ENCODE measurements at places on chromosomes 12 and 14. TPM values are rescaled to one million over a fixed set of nuclear protein-coding genes. Genes with fewer than 3 reads are reported as not detected.
A peak's percentile ranks its signal among the peaks of the same experiment; 100 is the strongest.

ALDH1L2 gene
- 0.10 TPM for total RNA-seq

DNA sequence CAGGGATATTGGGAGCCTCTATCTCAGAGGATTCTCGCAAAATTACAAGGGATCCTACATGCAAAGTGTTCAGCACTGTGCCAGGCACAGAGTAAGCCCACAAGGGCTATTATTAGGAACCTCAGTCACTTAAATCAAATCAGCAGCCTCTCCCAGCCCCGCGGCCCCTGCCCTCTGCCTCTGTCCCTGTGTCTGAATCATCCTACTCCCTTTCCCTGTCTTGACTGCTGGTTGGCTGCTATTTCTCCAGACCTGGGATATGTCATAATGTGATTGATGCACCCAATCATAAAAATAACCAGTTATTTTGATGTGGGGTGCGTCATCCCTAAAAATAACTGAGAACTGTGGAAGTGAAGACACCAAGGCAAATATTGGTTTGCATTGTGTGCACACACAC, 176.3 kb downstream of the KSR2 start:
- DNase-seq = no peak
- no peaks in the 10 kb centered on the region for H3K36me3 ChIP-seq
- H3K27ac ChIP-seq = no peak overlapping the region
- H3K4me1 ChIP-seq = no peaks in the 10 kb centered on the region

GRCh38 chr14:53183056-53183455, 29.9 kb upstream of the DDHD1 start:
- H3K4me3 ChIP-seq = no peak overlapping the region
- DNase-seq = no peak
- peaks cover 3% of the 10 kb centered on the region for H3K4me1 ChIP-seq
- H3K27me3 ChIP-seq = peaks cover 2% of the 10 kb centered on the region

- H3K4me1 ChIP-seq = peaks cover 21% of the 10 kb centered on the region
- DNase-seq = no peak
- peak overlapping the region; percentile 64 for H3K4me3 ChIP-seq
Measured at GRCh38 chr12:65825183-65825506, 862 bp downstream of the HMGA2 start.

- no peak overlapping the region for H3K4me3 ChIP-seq
- H3K27ac ChIP-seq = no peak overlapping the region
- peaks cover 20% of the 10 kb centered on the region for H3K4me1 ChIP-seq
- peaks cover 34% of the 10 kb centered on the region for H3K27me3 ChIP-seq
Measured at GRCh38 chr14:54689928-54690327, 123.0 kb downstream of the SAMD4A start.

TAS2R13 gene
- 1.0 TPM for total RNA-seq

- H3K4me1 ChIP-seq = no peaks in the 10 kb centered on the region
- no peak overlapping the region for H3K4me3 ChIP-seq
- H3K27ac ChIP-seq = no peak overlapping the region
- no peak for DNase-seq
- no peaks in the 10 kb centered on the region for H3K27me3 ChIP-seq
- H3K36me3 ChIP-seq = no peaks in the 10 kb centered on the region
Measured at GRCh38 chr12:70508178-70508577, 129.1 kb downstream of the PTPRB start.

CPSF2 gene
- 74.4 TPM for total RNA-seq

LMO3 gene
- not detected for total RNA-seq

LRR1 gene
- total RNA-seq = 45.5 TPM

DNA sequence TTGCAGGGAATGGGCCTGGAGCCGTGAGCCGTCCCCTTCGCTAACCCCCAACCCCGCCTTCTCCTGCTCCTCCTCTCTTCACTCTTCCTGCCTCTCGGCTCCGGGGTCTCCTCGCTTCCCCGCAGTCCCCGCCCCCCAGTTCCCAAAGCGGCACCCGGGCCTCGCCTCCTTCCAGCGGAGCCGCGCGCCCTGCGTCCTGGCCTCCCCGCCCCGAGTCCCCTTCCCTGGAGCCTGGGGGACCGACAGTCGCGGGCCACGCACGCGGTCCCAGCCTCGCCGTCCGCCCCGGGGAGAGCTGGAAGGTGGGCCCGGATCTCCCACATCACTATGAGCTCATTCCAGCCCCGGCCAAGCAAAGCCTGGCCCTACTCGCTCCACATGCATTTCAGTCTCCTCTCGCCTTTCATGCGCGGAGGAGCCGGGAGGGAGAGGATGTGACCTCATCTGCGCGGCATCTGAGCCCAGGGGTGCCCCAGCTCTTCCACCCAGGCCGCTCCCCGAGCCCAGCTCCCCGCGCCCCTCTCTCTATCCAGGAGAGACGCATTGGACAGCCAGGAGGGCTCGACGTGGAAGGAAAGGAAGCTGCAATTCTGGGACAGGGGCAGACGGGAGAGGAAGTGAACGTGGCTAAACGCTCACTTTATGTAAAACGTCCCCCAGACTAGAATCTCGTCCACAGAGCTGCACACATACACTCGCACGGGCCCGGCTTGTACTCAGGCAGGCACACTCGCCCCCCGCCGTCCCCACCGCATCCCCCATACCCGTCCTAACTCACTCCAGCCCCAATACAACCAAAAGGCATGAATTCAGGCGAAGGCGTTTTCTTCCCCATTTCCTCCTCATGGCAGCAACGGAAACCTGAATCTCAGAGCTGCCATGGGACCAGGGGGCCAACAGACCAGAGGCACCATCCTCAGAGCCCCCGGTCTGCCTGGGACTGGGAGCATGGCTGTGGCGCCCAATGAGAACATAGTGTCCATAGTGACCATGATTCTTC, 108.7 kb upstream of the CCND2 start:
- peak overlapping the region; percentile 94 for H3K27ac ChIP-seq
- DNase-seq = peak; percentile 68
- no peaks in the 10 kb centered on the region for H3K27me3 ChIP-seq
- H3K4me3 ChIP-seq = peak overlapping the region; percentile 75
- H3K4me1 ChIP-seq = peaks cover 52% of the 10 kb centered on the region

DNA sequence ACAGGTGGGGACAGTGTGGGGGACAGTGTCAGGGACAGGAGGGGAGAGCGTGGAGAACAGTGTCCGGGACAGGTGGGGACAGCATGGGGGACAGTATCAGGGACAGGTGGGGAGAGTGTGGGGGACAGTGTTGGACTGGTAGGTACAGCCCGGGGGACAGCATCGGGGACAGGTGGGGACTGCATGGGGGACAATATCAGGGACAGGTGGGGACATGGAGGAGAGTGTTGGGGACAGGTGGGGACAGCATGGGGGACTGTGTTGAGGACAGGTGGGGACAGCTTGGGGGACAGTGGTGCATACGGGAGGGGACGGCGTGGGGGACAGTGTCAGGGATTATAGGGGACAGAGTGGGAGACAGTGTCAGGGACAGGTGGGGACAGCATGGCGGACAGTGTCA, 212.3 kb downstream of the TMEM121 start:
- no peak overlapping the region for H3K27ac ChIP-seq
- no peaks in the 10 kb centered on the region for H3K4me1 ChIP-seq
- H3K36me3 ChIP-seq = no peaks in the 10 kb centered on the region
- no peak overlapping the region for H3K4me3 ChIP-seq
- no peak for DNase-seq
- H3K27me3 ChIP-seq = no peaks in the 10 kb centered on the region

- H3K4me3 ChIP-seq = peak within 1 kb of the TSS; percentile 86
- no peaks in the 10 kb centered on the region for H3K27me3 ChIP-seq
- H3K36me3 ChIP-seq = peaks cover 50% of the 10 kb centered on the region
- peaks cover 81% of the 10 kb centered on the region for H3K4me1 ChIP-seq
- peak within 1 kb of the TSS; percentile 98 for H3K27ac ChIP-seq
- DNase-seq = peak; percentile 91
Measured at GRCh38 chr12:104303538-104304151, at the start of gene EID3. Gene EID3, plus strand, starts transcription at chr12:104303739. Its CDS starts 196 bp downstream, at chr12:104303935.

DNA sequence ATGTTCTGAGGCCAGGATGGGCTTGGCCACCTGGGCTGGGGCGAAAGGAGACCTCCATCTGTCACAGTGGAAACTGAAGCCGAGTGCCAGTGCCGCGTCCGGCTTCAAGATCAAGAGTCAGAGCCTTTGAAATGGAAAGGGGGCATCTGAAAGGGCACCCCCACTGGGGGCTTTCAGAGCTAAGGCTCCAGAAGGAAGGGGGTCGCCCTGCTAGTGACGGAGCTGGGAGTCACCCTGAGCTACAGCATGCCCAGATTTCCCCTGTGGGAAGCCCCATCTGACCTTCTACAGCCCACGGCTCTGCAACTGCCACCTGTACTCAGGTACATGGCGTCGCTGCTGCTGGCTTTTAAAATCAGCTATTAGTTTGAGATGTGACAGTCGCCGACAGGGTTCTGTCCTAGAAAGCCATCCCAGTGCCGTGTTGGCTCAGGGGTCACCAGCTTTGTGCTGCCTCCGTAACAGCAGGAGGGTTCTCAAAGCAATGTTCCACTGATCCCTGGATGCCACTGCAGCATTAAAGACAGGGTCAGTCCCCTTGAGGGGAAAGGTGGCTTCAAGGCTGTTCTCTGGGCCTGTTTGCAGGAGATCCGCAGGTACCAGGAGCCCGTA, 31.5 kb downstream of the CCNK start:
- H3K4me3 ChIP-seq = no peak overlapping the region
- no peak for DNase-seq
- peaks cover 14% of the 10 kb centered on the region for H3K36me3 ChIP-seq
- H3K27me3 ChIP-seq = no peaks in the 10 kb centered on the region

DNA sequence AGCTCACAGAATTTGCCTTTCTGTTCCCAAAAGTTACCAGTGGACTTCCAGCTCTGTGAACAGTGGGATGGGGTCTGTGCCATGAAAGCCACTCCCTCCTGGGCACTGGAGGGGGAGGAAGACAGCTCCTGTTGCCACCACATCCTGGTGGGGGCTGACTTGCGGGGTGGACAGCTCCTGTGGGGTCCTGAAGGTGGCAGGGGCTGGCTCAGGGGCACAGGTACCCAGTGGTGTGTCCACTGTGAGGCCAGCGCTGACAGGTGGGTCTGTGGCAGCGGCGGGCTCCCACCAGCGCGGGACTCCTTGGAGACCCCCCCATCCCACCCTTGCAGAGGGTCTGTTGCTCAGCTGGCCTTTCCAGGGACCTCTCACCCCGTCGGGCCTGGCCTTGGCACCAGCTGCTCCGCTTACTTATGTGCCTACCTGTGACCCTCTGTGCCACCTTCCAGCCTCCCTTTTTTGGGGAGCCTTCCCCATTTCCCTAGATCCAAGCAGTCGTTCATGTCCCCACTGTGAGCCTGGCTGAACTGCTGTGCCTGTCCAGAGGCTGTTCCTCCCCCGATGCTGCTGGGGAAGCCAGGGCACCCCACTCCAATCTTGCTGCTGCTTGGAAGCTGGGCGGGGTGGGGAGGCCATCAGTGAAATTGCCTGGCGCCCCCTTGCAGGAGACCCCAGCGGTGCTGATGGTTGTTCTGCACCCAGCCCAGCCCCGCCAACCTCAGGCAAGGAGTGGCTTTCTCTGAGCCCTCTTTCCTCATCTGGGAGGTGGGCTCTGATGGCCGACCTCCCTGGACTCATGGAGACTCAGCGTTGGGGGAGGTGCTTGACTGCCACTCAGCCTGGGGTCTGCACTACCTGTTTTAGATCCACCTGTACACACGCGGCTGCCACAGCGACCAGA, 2.2 kb downstream of the TEDC1 start:
- H3K27me3 ChIP-seq = no peaks in the 10 kb centered on the region
- H3K36me3 ChIP-seq = peaks cover 12% of the 10 kb centered on the region
- peaks cover 21% of the 10 kb centered on the region for H3K4me1 ChIP-seq

- no peak for DNase-seq
- no peak overlapping the region for H3K27ac ChIP-seq
- peaks cover 6% of the 10 kb centered on the region for H3K4me1 ChIP-seq
- peaks cover 36% of the 10 kb centered on the region for H3K27me3 ChIP-seq
- no peak overlapping the region for H3K4me3 ChIP-seq
- H3K36me3 ChIP-seq = peaks cover 2% of the 10 kb centered on the region
Measured at GRCh38 chr12:117972301-117972700, 3.5 kb upstream of the KSR2 start.

PIWIL1 gene
- not detected for total RNA-seq

- no peak overlapping the region for H3K27ac ChIP-seq
- H3K4me1 ChIP-seq = peaks cover 9% of the 10 kb centered on the region
- H3K4me3 ChIP-seq = no peak overlapping the region
- no peak for DNase-seq
- H3K36me3 ChIP-seq = no peaks in the 10 kb centered on the region
- H3K27me3 ChIP-seq = peaks cover 6% of the 10 kb centered on the region
Measured at GRCh38 chr14:105534586-105534985, 8.2 kb downstream of the TMEM121 start.

NOXRED1 gene
- 0.22 TPM for total RNA-seq

GRCh38 chr14:68012871-68013270, 193.3 kb downstream of the RAD51B start:
- no peak for DNase-seq
- H3K27ac ChIP-seq = no peak overlapping the region
- no peaks in the 10 kb centered on the region for H3K36me3 ChIP-seq
- no peaks in the 10 kb centered on the region for H3K4me1 ChIP-seq
- no peak overlapping the region for H3K4me3 ChIP-seq

DNA sequence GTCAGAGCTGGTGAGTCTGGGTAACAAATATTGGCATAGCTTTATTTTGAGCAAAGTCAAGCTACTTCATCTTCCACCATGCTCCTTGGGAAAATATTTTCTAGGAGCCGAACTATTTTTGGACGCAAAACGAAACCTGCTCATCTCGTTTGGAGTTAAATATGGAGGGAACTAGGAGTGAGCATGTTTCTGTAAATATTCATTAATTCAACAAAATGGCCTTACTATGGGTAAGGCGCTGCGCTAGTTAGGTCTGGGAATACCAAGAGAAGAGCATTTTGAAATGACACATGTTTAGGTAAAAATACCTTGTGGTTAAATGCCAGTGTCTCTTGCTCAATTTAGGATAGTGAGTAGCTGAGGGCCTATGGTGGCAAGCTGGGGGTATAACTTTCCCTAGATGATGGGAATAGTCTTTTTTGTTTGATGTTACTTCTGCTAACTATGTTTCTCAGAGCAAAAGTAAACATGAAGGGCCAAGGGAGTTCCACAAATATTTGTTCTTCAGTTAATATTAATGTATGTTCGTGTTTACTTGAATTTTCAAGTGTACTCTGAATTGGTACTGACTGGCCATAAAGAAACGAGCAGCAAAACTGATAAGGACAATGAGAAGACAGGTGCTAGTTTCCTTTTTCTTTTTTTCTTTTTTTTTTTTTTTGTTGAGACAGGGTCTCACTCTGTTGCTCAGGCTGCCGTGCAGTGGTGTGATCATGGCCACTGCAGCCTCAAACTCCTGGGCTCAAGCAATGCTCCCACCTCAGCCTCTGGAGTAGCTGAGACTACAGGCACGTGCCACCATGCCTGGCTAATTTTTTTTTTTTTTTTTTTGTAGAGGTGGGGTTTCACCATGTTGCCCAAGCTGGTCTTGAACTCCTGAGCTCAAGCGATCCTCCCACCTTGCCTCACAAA, 77.7 kb downstream of the MAP1LC3B2 start:
- H3K27ac ChIP-seq = no peak overlapping the region
- DNase-seq = no peak
- H3K4me3 ChIP-seq = no peak overlapping the region

DNA sequence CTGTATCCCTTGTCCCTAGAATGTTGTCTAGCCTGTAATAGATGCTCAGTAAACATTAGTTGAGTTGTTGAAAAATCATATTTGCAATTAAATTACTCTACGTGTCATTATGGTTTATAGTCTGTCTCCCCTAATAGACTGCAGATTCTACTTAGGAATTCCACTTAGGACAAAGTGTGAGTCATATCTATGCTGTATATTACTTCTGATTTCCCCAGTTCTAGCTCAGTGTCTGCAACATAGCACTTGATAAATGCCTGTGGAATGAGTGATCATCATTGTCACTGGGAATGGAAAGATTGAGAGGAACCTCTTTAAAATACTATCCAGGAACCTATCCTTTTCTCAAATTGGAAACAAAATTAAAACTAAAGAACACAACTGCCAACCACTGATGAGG, 99.3 kb downstream of the TBX5 start:
- DNase-seq = no peak
- no peak overlapping the region for H3K4me3 ChIP-seq
- no peaks in the 10 kb centered on the region for H3K27me3 ChIP-seq
- H3K36me3 ChIP-seq = no peaks in the 10 kb centered on the region

RNU4-1 gene
- total RNA-seq = 672 TPM

All from activated CD4-positive, alpha-beta T cell treated with anti-CD3 and anti-CD28 coated beads, Interleukin-2, amount 10 ng/mL, durations not matched to agents 7 days and 5 days (primary cell).